Cerebellar nuclear complex (tissue), 1 donor: ENCODE measurements at places on chromosomes 16 and 17.

DNA sequence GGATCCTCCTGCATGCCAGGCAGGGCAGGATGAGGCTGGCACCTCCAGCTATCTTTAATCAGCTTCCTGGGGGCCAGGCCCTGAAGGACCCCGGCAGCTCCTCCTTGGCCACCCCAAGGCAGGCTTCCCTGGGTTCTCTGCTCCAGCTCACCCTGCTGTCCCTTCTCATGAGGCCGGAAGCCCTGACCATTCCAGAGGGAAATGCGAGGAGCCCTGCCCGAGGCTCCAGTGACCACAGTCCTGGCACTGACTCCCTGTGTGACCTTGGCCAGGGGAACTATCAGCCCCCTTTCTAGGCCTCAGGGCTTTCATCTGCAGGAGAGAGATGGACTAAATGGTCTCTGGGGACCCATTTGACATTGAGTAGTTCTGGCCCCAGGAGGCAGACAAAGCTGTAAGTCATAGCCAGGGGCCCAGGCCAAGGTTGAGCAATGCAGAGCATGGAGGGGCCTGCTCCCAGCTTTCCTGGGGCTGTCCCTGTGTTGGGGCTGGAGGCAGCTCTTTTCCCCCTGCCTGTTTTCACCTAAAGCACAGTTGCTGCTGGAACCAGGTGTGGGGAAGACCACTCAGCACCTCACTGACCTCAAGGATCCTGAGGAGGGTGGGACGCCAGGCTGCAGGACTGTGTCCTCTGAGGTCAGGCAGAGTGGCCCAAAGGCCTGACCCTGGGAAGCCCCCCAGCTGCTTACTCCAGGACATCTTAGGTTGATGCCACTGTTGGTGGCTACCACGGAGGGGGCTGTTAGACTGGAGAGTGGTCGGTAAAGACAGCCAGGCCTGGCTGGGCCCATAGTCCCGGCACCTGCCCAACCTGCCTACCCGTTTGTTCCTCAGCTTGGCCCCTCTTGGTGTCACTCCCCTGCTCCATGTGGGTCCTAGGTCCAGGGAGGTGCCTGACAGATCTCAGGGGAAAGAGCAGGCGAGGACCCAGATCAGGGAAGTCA is 8.1 kb downstream of the KCNH6 start:
- no peak for DNase-seq

DNA sequence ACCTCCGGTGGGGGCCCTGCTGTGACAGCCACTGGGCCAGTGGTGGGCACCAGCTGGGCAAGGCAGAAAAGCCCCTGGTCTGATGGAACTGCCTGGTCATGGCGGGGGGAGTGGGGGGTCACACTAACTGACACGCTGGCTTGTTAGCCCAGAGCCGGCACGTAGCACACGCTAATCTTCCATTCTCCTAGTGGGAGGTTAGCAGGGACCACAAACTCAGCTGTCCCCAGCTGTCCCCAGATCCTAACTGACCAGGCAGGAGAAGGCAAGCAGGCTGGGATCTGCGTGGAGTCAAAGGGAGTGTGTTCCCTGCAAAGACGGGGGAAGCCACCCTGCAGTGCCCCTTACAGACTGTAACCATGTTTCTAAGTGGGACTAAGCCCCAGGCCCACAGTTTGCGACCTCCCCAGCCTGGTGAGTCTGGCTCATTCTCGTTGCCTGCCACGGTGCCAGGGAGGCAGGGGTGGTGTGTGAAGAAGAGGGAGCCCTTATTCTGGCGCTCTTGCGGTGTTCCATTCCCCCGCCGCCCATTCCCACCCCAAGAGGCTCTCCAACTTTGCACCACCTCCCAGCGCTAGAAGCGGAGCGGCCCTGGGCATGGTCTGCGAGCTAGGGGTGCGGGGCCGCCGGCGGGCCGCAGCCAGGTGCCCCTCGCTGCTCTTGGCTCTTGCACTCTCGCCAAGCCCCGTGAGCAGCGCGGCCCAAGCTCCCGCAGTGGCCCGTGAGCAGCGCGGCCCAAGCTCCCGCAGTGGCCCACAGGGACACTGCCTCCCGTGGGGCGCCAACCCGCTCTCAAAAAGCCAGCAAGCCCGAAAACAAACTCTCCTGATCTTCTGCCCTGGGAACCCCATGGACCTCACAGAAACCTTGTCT is 12.1 kb upstream of the ZNF423 start:
- no peak for DNase-seq

GRCh38 chr16:19232988-19233387 is 52.5 kb upstream of the CLEC19A start:
- DNase-seq = no peak

- no peak for DNase-seq
These were observed 167.2 kb downstream of the PARN start for GRCh38 chr16:14462811-14463210.

- DNase-seq = no peak
These were observed 38.2 kb downstream of the CLEC16A start for GRCh38 chr16:10982465-10983150.

GRCh38 chr17:17416400-17417360 is 60.1 kb upstream of the MED9 start:
- no peak for DNase-seq

DNA sequence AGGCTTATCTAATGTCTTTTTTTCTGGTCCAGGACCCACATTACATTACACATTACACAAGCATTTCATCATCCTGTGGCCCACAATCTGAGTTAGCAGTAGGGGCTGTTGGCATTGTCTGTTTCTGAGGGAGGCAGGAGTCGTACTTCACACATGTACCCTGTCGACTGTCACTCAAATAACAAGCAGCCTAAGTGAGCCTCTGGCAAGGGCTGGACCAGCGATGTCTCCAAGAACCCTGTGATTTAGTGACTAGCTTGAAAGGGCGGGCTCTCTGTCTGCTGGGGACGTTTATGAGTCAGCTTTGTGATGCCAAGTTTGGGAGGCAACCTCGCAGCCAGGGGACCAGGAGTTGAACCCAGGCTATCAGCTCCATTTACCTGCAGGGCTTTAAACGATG is 251.4 kb downstream of the HS3ST3B1 start:
- DNase-seq = no peak

DNA sequence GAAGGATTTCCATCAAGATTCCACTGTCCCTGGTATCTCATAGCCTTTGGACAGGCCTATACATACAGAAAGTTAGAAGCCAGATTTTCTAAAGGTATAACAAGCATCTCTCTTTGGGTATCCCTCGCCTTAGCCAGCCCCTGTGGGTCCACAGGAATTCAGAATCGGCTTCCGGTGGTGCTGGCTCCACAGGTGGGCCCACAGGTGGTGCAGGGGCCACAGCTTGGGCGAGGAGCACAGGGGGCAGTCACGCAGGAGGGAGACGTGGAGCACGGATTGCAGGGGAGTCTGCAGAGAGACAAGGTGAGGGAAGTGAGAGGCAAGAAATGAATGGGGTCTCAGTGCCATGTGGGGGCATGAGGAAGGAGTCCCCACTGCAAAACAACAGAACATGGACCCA is 3.5 kb downstream of the KRT38 start:
- no peak for DNase-seq

DNA sequence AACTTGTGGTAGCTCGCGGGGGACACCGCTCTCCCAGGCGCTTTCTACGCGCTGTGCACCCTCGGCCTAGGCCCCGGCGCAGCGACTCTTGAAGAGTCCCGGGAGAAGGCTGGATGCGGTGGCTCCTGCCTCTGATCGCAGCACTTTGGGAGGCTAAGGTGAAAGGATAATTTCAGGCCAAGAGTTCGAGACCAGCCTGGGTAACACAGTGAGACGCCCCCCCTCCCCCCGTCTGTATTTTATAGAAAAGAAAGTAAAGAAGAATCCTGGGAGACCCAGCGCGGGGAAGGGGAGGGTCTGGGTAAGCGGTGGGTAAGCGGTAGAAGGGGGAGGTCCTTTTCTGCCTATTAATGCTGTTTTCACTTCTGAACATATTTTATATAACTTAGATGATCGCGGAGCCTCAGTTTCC is 486 bp upstream of the PLLP start:
- no peak for DNase-seq

GRCh38 chr16:11225677-11226549 is 30.1 kb downstream of the SOCS1 start:
- DNase-seq = no peak

DNA sequence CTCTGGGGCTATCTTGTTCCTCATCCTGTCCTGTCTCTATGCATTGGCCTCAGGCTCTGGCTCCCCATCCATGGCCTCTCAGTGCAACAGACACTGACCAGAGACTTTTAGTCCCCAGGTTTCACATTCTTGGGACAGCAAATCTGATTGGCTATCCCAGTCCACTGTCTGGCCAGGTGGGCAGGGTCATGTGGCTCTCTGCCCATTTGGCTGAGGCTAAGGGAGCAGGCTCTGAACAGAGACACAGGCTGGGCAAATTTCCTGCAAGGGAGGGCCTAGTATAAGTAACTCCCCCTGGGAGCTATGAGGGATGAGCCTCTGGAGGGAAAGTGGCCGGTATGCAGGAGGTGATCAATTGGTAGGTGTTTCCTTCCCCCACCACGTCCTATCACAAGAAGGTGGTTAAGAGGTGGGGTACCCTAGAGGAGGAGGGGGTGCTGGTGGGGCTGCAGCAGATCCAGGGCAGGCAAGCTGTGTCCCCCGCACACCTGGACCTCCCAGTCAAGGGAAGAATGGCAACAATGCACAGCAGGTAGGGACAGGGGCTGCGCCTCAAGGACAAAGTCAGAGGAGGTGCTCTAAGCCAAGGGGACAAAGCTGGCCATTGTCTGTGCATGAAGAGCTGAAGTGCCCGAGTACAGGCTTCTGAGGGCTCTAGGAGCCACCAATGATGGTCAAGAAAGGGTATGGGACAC is 13.2 kb downstream of the XYLT2 start:
- DNase-seq = no peak

DNA sequence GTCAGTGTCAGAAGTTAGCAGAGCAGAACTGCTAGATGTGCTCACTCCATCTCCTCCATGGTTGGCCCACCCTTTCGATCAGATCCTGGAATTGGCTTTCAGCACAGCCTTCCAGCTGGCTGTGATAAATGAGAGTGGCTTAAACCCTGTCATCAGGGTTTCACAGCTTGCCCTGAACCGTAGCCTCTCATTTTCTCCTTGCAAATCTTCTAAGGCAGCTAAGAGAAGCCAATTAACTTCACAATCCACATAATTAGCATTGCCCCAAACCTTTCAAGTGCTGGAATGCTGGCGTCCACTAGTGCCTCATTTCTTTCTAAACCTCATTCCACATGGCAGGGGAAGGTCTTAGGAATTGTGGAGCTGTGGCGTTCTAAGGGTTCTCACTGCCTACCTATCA is 21.7 kb downstream of the MILR1 start:
- DNase-seq = no peak

- no peak for DNase-seq
These were observed 190.4 kb downstream of the ABCC12 start for GRCh38 chr16:47965439-47965838.

DNA sequence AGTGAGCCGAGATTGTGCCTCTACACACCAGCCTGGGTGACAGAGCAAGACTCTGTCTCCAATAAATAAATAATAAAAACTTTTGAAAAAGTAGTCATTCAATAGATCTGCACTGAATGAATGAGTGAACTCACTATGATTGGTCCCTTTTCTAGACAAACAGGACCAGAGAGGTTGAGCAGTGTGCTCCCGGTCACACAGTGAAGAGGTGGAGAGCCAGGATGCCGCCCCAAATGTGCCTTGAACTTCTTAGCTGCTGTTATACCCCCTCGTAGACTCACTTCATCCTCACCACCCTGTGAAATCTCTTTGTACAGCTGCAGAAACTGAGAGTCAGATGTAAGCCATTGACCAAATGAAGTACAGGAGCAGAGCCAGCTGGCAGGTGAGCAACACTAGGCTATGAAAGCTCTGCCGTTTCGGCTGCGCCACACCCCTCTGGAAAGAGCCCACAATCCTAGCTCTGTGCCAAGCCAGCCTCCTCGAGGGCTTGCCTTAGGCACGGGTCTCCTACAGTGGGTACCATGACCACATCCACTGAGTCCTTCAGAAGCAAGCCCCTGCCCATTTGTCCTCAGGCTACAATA is 7.8 kb upstream of the KIAA0513 start:
- no peak for DNase-seq

GRCh38 chr17:31112001-31112661 is 17.4 kb downstream of the NF1 start:
- no peak for DNase-seq

- no peak for DNase-seq
These were observed 101.8 kb downstream of the PARN start for GRCh38 chr16:14528306-14528705.

GRCh38 chr17:9669551-9670008 is 24.3 kb downstream of the USP43 start:
- DNase-seq = no peak

DNA sequence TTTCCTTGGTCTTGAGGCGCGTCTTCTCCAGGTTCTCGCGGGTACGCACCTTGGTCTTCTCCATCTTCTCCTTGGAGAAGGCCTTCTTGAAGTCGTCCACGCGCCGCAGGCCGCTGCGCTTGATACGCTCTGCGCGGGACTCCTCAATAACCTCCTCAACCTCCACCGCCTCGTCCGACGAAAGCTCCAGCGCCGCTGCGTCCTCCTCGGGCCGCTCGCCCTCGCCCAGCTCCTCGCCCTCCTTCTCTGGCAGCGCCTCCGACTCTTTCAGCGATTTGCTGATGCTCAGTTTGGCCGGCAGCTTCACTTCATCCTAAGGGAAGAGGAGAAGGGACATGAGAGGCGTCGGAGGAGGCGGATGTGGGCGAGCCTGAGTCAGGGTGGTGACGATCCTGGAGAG is 16.8 kb upstream of the STAT3 start:
- no peak for DNase-seq
